ENCODE measurements at places on chromosomes 11 and 22.

DNA sequence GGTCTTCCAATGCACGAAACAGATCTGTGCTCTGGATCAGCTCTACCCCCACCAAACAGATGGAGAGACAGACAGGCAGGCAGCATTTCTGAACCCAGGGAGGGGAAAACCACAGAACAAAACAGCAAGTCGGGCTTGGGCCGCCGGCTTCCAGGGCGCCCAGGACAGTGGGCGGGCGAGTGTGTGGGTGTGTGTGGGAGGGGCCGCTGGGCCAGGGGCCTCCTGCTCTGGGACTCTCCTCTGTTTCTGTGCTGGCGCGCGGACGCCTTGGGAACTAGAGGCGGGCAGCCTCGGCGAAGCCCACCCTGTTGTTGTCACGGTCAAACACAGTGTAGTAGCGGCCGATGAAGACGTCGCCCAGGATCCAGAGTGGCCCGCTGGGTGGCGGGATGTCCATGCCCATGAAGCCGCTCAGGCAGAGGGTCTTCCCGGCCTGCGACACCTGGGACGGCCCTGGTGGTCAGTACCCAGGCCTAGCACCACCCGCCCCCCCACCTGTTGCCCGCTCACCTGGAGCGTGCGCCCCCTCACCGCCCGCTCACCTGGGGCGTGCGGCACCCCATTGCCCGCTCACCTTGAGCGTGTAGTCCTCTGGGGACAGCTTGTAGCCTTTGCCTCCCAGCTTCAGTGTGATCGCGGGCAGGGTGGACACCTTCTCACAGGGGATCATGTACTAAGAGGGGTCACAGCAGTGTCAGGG, 3.0 kb upstream of the IFITM10 start:
- no peak for DNase-seq

DNA sequence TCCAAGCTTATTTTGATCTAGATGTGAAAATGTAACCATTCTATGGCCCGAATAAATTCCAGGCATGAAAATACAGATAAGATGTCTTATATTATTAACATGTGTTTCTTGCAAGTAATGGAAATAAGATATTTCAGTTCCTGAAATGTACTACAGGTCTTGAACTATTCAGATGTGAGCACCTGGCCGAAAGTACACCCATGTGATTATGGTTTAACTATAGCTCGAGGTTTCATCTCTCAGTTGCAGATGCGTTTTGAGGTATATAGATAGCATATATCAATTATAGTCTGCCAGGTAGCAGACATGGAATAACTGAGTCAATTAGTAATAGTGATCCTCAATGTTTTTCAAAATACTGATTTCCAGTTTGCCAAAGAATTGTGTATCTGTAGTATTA, 68.3 kb downstream of the DDIAS start:
- DNase-seq, result no peak

- DNase-seq, result no peak
Observed at GRCh38 chr11:45672593-45672992, 7.2 kb upstream of the CHST1 start.

DNA sequence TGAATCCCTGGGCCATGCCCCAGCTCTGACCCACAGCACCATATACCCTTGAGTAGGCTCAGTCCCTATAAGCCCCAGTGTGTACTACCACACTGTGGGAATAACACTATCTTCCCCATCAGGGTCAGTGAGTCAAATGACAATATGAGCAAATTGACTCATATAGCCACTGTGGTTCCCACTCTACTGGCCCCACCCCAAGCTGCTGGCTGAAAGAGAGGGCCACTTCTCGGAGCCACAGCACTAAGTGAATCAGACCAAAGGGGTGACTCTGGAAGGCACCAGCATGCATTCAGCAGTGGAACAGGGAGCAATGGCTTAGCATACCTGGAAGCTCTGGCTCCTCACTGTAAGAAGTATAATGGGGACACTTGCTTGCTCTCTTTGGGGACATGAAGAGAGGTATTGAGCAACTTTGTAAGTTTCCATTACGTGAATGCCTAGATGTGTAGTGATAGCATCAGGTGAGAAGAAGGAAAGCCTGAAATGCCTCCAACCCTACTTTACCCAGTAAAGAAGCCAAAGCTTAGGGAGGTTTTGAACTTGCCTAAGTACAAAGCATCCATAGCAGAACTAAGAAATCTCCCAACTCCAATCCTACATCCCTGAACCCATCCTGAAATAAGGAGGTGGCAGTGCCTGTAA, 13.5 kb downstream of the CD59 start:
- no peak for DNase-seq

- no peak for DNase-seq
Observed at GRCh38 chr22:19419464-19420178, 11.9 kb downstream of the HIRA start.

DNA sequence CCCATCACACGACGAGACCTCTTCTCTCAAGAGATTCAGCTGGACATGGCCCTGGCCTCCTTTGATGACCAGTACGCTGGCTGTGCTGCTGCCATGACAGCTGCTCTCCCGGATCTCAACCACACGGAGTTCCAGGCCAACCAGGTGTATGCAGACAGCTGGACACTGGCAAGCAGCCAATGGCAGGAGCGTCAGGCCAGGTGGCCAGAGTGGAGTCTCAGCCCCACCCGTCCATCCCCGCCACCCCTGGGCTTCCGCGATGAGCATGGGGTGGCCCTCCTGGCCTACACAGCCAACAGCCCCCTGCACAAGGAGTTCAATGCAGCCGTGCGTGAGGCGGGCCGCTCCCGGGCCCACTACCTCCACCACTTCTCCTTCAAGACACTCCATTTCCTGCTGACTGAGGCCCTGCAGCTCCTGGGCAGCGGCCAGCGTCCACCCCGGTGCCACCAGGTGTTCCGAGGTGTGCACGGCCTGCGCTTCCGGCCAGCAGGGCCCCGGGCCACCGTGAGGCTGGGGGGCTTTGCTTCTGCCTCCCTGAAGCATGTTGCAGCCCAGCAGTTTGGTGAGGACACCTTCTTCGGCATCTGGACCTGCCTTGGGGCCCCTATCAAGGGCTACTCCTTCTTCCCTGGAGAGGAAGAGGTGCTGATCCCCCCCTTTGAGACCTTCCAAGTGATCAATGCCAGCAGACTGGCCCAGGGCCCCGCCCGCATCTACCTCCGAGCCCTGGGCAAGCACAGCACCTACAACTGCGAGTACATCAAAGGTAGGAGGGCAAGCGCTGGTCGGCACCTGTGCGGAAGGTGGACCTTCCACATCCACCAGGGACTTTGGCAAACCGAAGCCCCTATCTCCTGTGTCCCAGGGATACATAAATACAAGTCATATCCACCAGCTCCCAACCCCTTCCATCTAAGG, 11.3 kb downstream of the CHRNA10 start:
- DNase-seq, result no peak

DNA sequence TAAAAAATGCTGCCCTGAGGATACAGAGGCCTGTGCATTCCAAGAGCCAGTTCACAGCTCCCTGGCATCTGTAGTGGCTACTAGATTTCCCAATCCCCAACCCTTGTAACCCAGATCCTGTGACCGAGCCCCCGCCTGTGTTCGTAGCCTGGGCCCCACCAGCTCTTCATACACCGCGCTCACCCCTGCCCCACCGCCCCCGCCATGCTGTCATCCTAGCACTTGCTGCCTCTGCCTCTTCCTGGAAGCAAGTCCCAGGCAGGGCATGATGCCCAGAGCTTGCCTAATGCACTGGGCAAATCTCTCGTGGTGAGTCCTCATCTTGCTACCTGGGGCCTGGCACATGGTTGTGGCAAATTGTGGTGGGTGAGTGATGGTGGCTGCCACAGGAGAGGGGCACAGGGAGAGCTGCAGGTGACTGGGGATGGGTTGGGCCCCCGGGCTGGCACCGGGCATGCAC, 7.1 kb downstream of the MGAT3 start:
- DNase-seq, result no peak

DNA sequence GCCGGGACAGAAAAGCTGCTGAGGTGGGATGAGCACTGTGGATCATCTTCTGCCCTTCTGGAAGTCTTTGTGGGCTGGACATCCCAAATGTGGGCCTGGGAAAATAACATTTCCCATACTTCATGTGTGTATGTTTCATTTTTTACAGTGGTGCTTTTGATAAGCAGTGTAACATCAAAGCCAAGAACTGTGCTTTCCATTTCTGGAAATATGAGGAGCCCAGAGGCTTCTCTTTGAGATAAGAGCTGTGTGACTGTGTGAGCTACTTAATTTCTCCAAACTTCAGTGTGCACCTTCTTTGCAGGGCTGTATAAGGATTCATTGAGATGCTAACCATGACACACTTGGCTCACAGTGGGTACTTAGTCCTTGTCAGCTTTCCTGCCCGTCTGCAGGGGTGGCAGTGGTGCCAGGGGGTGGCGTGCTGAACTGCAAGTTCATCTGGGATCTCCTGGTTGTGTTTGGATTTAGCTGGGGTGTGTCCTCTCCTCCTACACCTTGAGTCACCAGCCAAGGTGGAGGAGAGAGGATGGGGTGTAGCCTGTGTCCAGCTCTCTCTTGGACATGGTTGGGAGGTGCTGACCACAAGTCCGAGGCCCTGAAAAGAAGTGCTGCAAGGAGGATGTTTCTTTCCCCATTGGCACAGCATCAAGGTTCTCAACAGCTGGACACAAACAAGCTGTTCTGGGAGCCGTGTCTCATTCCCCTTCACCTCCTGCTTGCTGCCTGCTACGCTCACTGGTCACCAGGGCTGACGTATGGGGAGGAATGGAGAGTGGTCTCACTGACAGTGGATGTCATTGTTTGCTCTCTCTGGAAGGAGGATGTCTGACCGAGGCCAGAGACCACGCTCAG, 139.4 kb downstream of the TEAD1 start:
- no peak for DNase-seq

- no peak for DNase-seq
Observed at GRCh38 chr11:20374741-20375300, 11.3 kb downstream of the HTATIP2 start.

- DNase-seq, result no peak
Observed at GRCh38 chr11:96054870-96055705, 131.2 kb upstream of the MTMR2 start.

DNA sequence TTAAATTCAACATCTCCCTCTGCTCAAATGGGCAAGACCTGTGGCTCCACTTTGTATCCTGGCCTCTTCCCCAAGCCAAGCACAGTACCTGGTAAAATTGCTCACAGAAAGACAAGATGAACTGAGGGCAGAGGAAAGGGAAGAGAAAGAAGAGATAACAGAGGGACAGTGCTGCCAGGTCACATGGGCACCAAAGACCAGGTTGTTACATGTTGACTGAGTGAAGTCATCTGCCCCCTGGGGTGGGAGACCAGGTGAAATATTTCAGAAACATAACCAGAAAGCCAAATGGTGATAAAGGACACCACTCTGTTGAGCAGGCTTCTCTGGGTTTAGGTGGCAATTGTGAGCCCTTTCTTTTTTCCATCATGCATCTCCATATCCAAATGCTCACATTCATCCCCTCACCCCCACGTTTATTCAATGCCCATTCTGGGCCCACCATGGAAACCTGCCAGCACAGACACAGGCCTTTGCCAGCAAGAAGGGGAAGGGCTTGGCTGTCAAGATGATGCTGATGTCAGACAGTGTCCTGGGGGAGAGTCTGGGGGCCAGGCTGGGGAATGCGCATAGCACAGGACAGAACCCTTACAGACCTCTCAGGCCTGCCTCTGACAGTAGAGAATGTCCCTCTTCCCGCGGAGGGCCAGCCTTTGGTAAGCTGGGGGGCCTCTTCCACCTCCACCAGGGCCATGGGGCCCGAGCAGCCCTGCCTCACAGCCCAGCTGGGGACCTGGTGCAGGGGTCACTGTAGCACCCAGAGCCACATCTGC, 51.6 kb downstream of the DGCR2 start:
- DNase-seq, result no peak

DNA sequence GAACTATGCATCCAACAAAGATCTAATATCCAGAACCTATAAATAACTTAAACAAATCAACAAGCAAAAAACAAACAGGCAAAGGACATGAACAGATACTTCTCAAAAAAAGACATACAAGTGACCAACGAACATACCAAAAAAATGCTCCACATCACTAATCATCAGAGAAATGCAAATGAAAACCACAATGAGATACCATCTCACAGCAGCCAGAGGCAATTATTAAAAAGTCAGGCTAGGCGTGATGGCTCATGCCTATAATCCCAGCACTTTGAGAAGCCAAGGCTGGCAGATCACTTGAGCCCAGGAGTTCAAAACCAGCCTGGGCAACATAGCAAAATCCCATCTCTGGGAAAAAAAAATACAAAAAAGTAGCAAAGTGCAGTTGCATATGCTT, 10.7 kb downstream of the SAA4 start:
- no peak for DNase-seq

DNA sequence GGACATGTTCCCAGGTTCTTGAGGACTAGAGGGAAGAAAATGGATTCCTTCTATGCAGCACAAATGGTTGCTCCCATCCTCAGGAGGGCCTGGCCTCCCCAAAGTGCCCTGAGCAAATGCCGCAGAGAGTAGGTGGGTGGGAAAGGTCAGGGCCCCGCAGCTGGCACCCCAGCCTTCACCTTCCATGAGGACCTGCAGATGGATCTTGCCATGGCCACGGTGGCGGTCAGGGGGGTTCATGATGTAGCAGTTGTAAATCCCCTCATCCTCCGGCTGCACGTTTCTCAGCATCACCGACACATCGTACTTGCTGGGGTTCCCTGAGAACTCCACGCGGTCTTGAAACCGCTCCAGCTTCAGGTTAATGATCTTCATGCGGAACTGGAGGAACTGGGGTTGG, 8.5 kb downstream of the SCN2B start:
- DNase-seq, result no peak
